ENCODE measurements at places on chromosomes 6 and 20.

- no peak for DNase-seq
Measured at GRCh38 chr6:132224943-132225342, 176.3 kb downstream of the MOXD1 start.

- no peak for DNase-seq
Measured at GRCh38 chr20:57991211-57991881, 237.1 kb downstream of the ANKRD60 start.

DNA sequence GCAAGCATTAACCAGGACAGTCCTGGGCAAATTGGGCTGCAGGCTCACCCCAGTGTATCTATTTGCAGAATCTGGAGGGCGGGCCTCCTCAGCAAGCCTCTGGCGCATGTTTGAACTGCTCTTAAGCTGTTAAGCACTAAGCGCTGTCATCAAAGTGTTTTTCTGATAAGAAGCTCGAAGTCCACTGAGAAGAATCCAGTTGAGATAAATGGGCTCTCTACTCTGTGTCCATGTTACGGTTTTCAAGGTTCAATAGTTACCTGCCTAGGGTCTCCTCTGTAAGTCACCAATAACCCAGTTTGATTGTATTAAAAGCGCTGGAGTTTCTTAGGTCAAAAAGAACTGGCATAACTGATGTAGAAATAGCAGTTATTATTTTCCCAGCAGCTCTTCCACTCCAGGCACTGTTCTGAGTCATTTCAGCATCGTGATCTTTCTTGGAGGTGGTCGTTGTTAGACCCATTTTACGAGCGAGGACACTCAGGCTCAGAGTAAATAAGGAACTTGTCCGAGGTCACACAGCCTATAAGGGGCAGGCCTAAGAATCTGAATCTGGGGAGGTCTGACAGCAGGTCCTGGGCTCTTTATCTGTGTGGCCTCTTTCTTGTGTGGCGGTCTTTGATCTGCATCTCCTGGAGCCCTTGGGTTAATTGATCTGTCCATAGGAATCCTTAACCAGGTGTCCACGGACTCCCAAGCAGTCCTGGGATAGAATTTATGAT lies 207.4 kb upstream of the ZNF217 start:
- no peak for DNase-seq

DNA sequence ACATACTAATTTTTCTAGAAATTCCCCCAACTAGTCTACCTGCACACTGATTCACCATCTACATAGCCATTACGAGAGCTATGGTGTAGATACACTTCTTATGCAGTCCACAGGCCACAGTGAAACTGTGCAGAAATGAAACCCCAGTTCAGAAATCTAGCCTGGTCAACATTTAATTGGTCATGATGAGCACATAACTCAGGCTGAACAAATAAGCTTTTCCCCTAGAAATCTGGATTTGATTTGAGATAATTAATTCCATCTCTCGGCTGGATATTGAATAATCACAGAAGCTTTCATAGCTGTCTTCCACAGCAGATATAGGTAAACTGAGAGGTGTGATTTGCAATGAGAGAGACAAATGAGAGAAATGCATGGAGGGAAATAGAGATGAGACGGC lies 22.6 kb upstream of the TINAG start:
- DNase-seq = no peak

DNA sequence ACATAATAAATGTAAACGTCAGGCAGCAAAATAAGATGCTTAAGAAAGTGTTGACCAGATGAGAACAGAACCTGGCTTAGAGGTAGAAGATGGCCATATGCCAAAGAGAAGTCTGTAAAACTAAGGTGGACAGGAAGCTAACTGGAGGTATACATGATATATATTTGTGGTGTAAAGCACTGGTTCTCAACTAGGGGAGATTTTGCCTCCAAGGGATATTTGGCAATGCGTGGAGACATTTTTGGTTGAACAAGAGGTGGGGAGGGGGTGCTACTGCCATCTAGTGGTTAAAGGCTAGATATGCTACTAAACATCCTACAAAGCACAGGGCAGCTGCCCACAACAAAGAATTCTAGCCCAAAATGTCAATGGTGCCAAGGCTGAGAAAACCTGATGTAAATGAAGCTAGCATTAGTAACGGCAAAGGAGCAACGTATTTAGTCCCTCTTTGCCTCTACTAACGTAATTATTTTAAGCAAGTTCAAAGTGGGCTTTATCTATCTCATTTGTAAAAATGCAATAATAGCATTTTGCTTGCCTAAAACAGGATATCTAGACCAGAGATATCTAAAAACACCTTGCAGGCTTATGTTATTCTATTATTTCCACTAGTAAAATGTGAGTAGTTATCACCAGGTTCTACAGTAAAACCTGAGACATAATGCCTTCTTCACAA lies 182.6 kb downstream of the RNGTT start:
- DNase-seq = peak; percentile 17

DNA sequence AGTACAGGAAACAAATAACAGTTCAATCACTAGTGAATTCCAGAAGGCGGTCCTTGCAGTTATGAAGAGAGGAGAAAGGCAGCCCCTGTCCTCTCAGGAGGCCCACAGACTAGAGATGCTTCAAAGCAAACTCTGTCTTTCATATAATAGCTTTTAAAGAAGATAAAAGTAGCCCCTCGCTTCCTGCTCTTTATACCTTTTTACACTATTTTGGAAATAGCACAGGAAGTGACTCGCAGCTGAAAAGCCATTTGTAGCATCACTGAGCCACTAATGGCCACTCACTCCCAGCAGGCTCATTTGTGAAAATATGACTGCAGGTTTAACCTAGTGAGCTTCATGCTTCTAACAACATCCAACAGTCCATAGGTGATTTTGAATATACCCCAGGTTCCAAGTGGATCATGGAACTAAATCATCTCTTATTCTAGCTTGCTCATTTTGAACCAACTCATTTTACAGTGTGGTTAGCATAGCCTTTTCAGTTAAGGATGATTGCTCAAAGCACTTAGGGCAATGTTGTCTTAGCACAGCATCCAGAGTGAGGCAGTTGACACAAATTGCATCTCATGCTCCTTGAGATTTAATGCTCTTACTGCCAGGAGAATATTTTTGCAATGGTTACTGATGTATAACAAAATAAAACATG lies 136.0 kb upstream of the NRSN1 start:
- no peak for DNase-seq

DNA sequence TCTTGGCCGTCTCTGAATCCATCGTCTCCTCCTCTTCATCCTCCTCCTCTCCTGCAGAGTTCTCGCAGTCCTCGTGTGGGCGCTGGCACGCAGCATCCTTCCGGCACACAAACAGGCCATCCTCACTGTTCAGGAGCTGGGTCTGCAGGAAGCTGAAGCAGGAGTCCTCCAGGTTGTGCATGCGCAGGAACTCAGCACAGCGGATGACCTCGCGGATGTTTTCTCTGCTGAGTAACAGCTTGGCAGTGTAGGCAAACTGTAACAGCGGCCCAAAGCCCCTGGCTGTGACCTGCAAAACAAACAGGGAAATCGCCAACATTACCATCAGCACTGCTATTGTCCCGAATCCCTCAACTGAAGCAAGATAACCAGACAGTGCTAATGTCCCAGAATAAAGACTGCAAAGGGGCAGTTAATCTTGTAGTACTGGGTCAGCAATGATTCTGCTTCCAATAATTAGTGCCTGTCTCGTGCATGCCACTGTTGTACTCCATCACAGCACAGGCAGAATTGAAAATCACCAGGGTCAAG lies 57.4 kb downstream of the GJA10 start:
- no peak for DNase-seq

GRCh38 chr6:161057103-161058091 lies 65.8 kb downstream of the MAP3K4 start:
- no peak for DNase-seq

- no peak for DNase-seq
Measured at GRCh38 chr6:106574741-106575458, 54.4 kb downstream of the RTN4IP1 start.

DNA sequence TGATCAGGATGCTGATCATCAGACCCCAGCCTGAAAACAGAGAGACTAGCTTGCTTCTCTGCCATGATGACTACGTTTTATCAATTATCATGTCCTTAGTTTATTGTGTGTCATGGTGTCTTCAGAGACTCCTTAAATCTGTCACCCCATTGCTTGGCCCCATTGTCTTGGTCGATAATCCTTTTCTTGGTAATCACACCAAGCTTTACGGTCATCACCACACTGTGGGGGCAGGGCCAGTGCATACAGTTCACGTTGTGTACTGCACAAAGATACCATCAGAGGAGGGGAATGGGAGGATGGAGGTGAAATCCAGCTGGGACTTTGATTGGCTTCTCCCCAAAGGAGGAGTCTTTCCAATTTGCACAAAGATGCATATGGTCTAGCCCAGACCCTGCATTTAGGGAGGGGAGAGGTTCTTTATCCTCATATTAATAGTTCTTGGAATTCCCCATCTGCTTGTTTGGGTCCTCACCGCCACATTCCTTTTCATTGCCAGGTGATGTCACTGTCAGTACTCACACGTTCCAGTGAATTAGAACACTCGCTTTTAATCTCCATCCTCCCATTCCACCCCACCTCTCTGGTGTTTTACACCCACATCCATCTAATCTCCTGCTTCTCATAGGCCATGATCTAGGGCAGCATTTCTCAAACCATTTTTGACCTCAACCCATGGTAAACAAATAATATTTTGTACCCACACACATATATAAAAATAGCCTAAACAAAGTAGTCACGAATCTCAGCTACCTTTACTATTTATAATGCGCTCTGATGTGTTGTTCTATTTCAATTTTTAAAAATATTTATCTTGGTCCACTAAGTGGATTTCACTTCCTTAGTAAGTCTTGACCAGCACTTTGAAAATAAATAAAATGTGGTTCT lies 5.7 kb downstream of the ETV7 start:
- DNase-seq = no peak

GRCh38 chr6:7562769-7563168 lies 21.3 kb downstream of the DSP start:
- DNase-seq = no peak

DNA sequence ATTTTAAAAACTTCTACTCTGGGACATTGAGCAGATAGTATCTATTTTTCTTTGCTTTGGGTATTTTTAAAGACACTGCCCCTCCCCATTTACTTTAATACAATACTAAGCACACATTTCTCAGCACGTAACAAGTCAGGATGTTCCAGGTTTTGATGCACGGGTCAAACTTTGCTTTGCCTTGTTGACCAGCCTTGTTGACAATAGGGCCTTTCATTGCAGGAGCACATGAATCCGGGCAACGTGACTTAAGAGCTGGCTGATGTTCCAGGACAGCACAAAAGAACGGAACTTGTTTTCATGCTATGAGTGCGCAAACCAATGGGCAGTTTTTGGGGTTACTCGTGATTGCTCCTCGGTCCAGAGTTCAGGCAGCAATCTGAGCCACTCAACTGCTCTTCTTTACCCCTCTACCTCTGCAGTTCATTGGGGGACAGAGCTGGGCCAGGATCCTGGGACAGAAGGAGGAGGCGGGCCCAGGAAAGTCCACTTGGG lies 78.6 kb upstream of the SLC22A16 start:
- no peak for DNase-seq

- no peak for DNase-seq
Measured at GRCh38 chr20:11051136-11051535, 377.3 kb upstream of the JAG1 start.

DNA sequence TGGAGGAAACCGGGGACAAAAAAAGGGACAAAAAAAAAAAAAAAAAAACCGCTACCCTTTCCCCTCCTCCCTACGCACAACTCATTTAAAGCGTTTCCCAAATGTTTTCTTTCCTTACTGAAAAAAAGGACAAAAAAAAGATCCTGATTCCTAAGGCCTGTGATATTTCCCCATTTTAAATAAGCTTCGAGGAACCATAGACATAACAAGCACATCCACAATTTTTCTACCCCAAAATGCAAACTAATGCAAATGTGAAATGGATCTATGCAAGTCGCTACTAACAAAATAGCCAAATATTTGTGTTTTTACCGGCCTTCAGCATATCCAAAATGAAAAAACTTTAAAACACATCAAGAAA lies 1.4 kb upstream of the ZNF217 start:
- no peak for DNase-seq

GRCh38 chr6:6752129-6752528 lies 163.6 kb downstream of the LY86 start:
- no peak for DNase-seq

DNA sequence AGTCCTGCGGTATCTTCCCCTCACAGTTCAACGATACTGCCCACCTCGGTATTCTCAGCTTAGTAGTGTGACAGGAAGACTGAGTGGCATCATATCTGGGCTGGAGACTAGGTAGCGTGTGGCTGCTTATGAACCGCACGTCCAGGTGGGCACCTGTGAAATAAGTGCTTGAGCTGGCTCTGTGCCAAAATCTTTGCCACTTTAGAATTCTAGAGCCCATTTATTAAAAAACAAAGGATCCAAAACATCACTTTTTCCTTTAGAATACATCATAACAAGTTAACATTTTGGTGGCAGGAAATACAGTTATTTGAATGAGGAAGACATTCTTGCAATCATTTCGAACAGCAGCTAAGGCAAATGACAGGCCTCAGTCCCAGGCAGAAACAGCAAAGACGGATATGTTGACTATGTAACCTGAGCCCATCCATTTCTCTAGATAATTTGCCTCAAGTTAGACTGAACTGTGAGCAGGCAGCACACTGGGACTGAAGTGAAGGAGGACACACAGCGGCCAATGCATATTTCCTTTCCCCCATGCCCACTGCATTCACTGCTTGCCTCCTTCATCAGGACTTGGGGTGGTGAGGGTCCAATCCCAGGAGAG lies 136.6 kb downstream of the GMDS start:
- no peak for DNase-seq

DNA sequence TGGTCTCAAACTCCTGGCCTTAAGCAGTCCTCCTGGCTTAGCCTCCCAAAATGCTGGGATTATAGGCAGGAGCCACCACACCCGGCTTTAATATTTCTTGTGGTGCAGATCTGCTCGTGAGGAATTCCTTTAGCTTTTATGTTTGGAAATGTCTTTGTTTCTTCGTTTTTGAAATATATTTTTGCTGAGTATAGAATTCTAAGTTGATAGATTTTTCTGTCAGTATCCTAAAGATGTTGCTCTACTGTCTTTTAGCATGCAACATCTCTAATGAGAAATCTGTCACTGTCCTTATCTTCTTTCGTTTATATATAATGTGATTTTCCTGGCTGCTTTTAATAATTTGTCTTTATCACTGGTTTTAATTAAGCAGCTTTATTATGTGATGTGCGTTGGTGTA lies 75.1 kb downstream of the ZFAND3 start:
- DNase-seq = no peak
